ENCODE measurements at places on chromosomes 7 and 10. TPM values are rescaled to one million over a fixed set of nuclear protein-coding genes. Genes with fewer than 3 reads are reported as not detected.

Gene EGR2
- polyA plus RNA-seq: 0.09 TPM

Gene TUBB8
- 0.10 TPM for polyA plus RNA-seq

Gene ACBD7
- polyA plus RNA-seq: not detected

Gene KCNH2
- not detected for polyA plus RNA-seq

Gene SLC13A1
- polyA plus RNA-seq: not detected

Gene SEMA3A
- 2.1 TPM for polyA plus RNA-seq

Gene FAM107B
- 8.2 TPM for polyA plus RNA-seq

Gene SFTPA1
- polyA plus RNA-seq: not detected

DNA sequence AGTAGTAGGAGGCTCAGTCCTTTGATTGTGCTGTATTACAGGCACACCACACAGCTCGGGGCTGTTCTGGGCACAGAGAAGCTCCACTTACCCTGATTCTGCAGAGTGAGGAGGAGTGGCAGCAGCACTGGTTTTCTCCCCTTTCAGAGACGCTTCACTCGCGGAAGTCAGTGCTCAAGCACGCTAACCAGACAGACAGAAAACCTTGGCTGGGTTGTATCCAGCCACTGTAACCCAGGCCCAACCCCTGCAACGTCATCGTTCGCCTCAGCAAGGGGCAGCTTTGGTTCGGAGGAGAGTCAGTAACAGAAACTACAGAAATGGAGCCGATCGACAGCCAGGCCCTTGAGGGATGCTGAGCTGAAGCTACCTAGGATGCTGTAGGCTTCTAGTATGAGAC lies 171.0 kb downstream of the SLC16A9 start:
- H3K4me1 ChIP-seq: no peaks in the 10 kb centered on the region
- no peaks in the 10 kb centered on the region for H3K36me3 ChIP-seq
- no peak overlapping the region for H3K27ac ChIP-seq
- H3K4me3 ChIP-seq: no peak overlapping the region

DNA sequence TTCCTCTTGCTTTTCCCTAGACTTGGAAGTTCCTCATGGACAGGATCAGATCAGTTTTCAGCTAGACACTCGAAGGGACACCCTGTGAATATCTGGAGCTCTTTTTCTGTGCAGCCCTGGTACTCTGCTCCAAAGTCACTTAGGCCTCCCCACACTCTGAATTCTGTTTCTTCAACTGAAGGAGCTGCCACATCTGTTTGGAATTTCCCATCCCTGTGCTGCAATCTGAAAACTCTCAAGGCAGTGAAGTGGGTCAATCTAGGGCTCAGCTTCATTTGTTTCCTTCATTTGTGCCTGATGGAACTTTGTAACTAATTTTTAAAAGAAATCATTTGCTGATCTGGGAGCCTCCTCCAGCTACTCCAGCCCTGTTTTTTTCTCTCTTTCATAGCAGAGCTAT lies 9.6 kb downstream of the EPC1 start:
- H3K4me1 ChIP-seq: peaks cover 5% of the 10 kb centered on the region
- DNase-seq: no peak
- H3K4me3 ChIP-seq: no peak overlapping the region

DNA sequence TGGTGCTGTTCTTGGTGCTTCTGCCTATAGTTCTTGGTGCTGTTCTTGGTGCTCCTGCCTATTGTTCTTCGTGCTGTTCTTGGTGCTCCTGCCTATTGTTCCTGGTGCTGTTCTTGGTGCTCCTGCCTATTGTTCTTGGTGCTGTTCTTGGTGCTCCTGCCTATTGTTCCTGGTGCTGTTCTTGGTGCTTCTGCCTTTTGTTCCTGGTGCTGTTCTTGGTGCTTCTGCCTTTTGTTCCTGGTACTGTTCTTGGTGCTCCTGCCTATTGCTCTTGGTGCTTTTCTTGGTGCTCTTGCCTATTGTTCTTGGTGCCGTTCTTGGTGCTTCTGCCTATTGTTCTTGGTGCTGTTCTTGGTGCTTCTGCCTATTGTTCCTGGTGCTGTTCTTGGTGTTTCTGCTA lies 71.1 kb downstream of the PTPRN2 start:
- no peaks in the 10 kb centered on the region for H3K4me1 ChIP-seq
- no peaks in the 10 kb centered on the region for H3K27me3 ChIP-seq
- no peaks in the 10 kb centered on the region for H3K36me3 ChIP-seq
- no peak overlapping the region for H3K27ac ChIP-seq
- no peak for DNase-seq
- no peak overlapping the region for H3K4me3 ChIP-seq

GRCh38 chr7:136133551-136133950 lies 156.4 kb upstream of the MTPN start:
- no peaks in the 10 kb centered on the region for H3K27me3 ChIP-seq
- H3K4me3 ChIP-seq: no peak overlapping the region
- no peaks in the 10 kb centered on the region for H3K36me3 ChIP-seq
- H3K4me1 ChIP-seq: no peaks in the 10 kb centered on the region
- no peak for DNase-seq

- H3K36me3 ChIP-seq: no peaks in the 10 kb centered on the region
- H3K4me3 ChIP-seq: no peak overlapping the region
- H3K27me3 ChIP-seq: no peaks in the 10 kb centered on the region
- DNase-seq: no peak
- no peak overlapping the region for H3K27ac ChIP-seq
These were observed 188.9 kb downstream of the ADAM12 start for GRCh38 chr10:126199221-126199998.

GRCh38 chr7:44460325-44460724 lies 30.1 kb downstream of the NUDCD3 start:
- H3K4me3 ChIP-seq: no peak overlapping the region
- DNase-seq: no peak
- no peak overlapping the region for H3K27ac ChIP-seq
- peaks cover 17% of the 10 kb centered on the region for H3K4me1 ChIP-seq
- peaks cover under 1% of the 10 kb centered on the region for H3K36me3 ChIP-seq

- peak overlapping the region; percentile 25 for H3K4me3 ChIP-seq
- no peaks in the 10 kb centered on the region for H3K36me3 ChIP-seq
- H3K4me1 ChIP-seq: peaks cover 7% of the 10 kb centered on the region
- DNase-seq: no peak
- H3K27me3 ChIP-seq: no peaks in the 10 kb centered on the region
These were observed 44.9 kb downstream of the BAMBI start for GRCh38 chr10:28722065-28722803.

- no peaks in the 10 kb centered on the region for H3K4me1 ChIP-seq
- DNase-seq: no peak
- H3K36me3 ChIP-seq: no peaks in the 10 kb centered on the region
- H3K27me3 ChIP-seq: no peaks in the 10 kb centered on the region
These were observed 109.0 kb downstream of the FZD1 start for GRCh38 chr7:91373111-91373800.

GRCh38 chr7:13946181-13946580 lies 43.3 kb downstream of the ETV1 start:
- no peak for DNase-seq
- no peaks in the 10 kb centered on the region for H3K27me3 ChIP-seq
- H3K4me1 ChIP-seq: no peaks in the 10 kb centered on the region
- no peak overlapping the region for H3K4me3 ChIP-seq
- H3K36me3 ChIP-seq: no peaks in the 10 kb centered on the region

DNA sequence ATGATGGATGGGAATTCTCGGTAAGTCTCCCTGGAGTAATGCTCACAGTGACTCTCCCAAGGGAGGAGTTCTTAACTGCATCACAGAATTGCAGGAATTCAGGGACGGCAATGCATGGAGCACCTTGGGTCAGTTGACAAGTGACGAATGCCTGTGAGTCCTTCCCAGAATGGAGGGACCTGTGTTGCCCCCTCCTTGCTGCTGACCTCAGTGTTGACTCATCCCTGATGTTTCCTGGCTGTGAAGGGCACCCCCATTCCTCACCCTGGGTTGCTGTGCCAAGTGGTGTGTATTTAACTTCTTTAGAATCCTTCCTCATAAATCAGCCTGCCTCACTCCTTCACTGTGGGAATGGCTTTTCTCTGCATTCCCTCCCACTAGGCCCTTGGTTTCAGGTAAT lies 98.9 kb downstream of the LRMDA start:
- H3K27me3 ChIP-seq: no peaks in the 10 kb centered on the region
- H3K4me3 ChIP-seq: no peak overlapping the region
- H3K27ac ChIP-seq: no peak overlapping the region
- no peaks in the 10 kb centered on the region for H3K36me3 ChIP-seq
- H3K4me1 ChIP-seq: no peaks in the 10 kb centered on the region
- no peak for DNase-seq

DNA sequence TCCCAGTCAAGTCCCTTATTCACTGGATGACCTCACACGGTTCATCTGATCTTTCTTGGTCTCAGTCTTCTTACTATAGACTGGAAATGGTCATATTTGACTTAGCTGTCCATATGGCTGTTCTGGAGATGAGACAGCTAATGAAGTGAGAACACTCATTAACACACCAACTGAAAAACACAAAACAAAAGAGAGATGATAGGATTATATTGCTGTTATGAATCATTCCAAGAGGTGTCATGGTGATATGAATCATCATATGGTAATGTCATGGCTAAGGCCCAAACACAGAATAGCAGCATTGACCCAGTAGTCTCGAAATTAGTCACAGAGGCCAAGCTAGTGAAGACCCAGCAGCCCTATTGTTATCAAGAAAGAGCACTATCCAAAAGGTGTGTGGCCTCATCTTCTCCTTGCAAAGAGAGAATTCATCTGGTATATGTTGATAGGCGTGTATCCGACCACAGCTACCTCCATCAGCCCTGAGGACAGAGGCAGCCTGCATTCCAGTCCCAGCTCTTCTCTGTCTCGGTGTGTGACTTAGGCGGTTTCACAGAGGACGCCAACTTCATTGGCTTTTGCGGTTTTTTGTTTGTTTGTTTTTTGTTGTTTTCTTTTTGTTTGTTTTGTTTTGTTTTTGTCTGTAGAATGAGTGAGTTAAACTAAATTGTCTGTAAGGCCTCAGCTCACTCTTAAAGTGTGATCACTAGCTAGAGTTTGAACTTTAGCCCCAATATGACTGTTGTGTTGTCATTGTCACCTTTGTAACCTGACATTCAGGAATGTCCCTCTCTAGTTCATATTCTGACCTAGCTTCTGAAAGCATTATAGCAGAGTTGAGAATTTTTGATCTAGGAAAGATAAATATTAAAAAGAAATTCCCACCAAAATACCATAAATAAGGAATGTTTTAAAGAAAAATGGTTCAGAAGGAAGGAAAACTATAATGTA lies 97.4 kb upstream of the PDCD4 start:
- no peaks in the 10 kb centered on the region for H3K36me3 ChIP-seq
- H3K4me1 ChIP-seq: peaks cover 10% of the 10 kb centered on the region
- no peak overlapping the region for H3K4me3 ChIP-seq

DNA sequence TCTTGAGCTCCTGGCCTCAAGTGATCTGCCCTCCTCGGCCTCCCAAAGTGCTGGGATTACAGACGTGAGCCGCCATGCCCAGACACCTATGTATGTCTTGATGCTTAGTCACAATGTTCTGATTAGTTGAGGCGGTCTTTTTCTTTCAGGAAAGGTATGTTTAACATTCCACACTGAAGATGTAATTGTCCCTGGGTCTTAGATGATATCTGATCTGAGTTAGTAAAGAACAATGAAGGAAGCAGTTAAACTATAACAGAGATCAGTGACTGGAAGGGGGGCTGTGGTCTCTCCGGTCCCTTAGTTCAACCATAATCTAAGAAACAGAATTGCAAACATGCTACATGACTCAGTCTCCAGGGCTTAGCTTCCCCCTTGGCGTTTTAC lies 31.5 kb upstream of the SH2D4B start:
- H3K27ac ChIP-seq: peak overlapping the region; percentile 89
- H3K4me1 ChIP-seq: peaks cover 92% of the 10 kb centered on the region
- peaks cover 11% of the 10 kb centered on the region for H3K36me3 ChIP-seq
- no peaks in the 10 kb centered on the region for H3K27me3 ChIP-seq
- H3K4me3 ChIP-seq: no peak overlapping the region

All from keratinocyte (primary cell).